ENCODE measurements at places on chromosomes 13 and 19.

DNA sequence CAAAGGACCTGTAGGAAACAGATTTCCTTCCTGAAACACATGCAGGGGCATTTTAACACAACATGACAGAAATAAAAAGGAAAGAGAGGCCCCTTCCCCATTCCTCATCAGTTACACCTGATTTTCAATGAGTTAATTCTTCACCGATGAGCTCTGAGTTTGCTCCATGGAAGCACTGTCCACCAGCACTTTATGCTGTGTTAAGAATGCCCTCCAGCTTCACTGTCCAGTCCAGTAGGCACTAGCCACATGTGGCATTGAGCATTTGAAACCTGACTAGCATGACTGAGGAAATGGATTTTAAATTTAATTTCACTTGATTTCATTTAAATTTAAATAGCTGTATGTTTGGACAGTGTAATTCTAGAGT, 217.2 kb upstream of the SLC10A2 start:
- no peak for DNase-seq

- peak; percentile 14 for DNase-seq
Observed at GRCh38 chr19:50803633-50804419, 13.6 kb downstream of the ACP4 start.

DNA sequence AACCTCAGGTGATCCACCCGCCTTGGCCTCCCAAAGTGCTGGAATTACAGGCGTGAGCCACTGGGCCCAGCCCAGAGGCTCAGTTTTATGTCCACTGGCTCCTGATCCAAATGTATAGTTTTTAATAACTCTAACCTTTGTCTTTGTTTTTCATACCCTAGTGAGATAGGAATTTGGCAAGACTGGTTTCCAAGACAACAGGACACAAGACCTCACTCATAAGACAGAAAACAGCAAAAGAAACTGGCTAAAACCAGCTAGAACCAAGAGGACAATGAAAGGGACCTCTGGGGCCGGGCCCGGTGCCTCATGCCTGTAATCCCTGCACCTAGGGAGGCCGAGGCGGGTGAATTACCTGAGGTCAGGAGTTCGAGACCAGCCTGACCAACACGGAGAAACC, 27.6 kb downstream of the CPT1C start:
- no peak for DNase-seq

DNA sequence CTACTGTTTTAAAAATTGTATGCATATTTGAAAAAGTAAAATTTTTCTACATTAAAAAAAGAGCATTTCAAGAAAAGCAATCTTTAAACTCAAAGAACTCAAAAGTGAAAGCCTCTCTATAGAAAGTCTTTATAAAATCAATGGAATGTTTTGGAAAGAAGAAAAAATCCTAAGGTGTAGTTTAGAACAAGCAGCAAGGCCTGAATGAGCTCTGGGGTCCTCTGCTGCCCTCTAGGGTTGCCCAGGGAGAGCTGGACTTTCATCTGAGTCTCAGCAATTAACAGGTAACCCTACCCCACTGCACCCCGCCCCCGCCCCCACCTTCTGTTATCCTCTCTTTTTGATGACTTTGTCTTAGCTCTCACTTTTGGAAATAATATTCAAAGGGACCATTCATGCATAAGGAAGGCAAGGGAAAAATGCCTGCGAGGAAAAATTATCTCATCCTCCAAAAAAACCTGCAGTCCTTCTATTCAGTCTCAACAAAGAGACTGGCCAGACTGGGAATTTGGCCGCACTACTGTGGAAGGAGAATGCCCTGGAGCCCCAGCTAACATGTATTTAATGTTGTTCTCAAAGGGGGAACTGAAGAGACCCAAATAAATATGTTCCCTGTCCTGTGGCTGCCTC, 24.1 kb downstream of the SLC25A30 start:
- DNase-seq: peak; percentile 2

DNA sequence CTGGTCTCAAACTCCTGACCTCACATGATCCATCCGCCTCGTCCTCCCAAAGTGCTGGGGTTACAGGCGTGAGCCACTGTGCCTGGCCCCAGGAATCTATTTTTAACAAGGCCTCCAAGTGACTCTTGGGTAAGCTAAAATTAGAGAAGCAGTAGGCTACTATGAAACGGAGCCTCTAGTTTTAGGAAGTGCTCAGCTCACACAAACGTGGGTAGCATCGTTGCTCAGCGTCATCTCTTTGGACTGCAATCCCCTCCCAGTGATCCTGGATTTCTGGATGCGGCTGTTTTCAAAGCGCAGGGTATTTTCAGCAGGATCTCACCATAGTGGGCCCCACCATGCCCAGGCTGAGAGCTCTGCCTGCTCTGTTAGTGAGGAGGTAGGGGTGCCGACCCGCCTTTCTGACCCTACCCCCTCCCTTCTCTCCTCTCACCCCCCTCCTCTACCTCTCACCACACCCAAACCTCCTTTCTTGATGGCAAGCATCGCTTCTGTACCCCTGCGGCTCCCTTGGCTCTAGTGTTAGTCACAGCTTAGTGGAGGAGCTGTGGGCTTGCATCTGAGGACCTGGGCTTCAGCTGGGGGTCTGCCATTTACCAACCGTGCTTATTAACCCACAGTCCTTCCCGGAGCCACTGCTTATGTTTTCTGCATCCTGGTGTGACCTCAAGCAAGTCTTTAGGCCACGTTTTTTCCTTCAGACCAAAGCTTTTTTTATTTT, 34.2 kb downstream of the GJA3 start:
- no peak for DNase-seq

GRCh38 chr19:35228177-35228930, at the start of gene FAM187B:
Gene FAM187B, minus strand, starts transcription at chr19:35228739. Its CDS starts 59 bp downstream, at chr19:35228680.
- no peak for DNase-seq

DNA sequence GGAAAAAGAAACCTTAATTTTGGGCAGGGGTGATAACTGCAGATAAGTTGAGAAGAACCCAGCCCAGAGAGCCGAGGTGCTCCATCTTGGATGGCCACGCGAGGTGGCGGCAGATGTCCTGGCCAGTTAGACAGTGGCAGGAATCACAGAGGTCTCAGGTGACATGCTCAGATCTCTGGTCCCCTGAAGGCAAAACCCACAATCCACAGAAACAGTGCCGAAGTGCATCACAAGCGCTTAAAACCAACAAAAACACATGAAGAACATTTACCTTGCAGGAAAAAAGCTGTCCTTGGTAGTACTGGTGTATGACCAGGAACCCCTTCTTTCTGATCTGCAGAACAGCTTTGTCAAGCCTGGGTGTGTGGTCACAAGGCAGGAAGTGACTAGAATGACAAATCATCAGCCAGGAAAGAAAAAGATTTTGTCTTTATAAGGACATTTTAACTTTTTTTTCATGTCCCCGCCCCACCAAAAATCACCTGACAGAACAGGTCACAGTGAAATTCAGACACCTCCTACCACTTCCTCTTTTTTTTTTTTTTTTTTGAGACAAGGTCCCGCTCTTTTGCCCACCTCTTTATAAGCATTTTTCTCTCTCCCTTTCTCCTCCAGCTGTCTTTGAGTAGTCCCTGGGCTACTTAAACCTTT, at the start of gene LCP1:
TSS of gene LCP1 (minus strand) at position 338 of the 651 bp plus-strand sequence. CDS start 22,515 bp downstream, outside the sequence.
- DNase-seq: no peak

Data from NCI-H226 (cell line).